ENCODE measurements at places on chromosomes 2 and 18. TPM values are rescaled to one million over a fixed set of nuclear protein-coding genes. Genes with fewer than 3 reads are reported as not detected.

The COLEC12 gene
- 92.7 TPM for total RNA-seq

The TRIB2 gene
- total RNA-seq: 51.3 TPM

The NEMP2 gene
- 15.0 TPM for total RNA-seq

The PCARE gene
- 0.16 TPM for total RNA-seq

The ASB18 gene
- not detected for total RNA-seq

All from urinary bladder (tissue), 4 donors.